ENCODE measurements at places on chromosomes 2 and 18. TPM values are rescaled to one million over a fixed set of nuclear protein-coding genes. Genes with fewer than 3 reads are reported as not detected.

Gene LINC00305
- not detected for total RNA-seq

Gene SPATA3
- total RNA-seq, result not detected

DNA sequence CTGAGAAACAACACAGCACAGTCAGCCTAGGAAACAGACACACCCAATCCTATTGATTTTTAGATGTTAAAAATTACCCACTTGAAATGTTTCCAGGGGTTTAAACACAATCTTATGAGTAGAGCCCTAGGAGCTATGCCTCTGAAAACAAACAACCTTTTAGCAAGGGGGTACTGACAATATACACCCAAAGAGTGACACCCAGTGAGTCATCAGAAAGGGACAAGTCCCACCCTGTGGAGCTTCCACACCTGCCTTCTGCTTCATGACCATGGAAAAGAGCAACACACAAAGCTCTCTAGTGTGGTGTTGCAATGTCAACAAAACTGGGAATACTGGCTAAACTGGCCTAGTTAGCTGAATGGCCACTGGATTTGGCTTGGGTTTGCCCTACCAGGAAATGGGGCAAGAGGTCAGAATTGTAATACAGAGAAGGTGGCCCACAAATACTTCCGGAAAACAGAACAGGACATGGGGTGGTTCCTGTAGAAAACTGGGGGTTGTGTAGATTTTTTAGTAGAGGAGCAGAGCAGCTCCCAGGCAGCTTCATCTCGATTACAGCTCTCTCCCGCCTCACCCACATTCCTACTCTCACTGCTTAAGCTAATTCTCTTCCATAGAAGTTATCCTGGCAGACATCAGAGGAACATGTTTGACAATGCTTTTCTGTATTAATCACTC, 98.2 kb downstream of the GAREM1 start:
- H3K4me1 ChIP-seq, result no peaks in the 10 kb centered on the region
- H3K27ac ChIP-seq, result no peak overlapping the region
- H3K27me3 ChIP-seq, result no peaks in the 10 kb centered on the region

DNA sequence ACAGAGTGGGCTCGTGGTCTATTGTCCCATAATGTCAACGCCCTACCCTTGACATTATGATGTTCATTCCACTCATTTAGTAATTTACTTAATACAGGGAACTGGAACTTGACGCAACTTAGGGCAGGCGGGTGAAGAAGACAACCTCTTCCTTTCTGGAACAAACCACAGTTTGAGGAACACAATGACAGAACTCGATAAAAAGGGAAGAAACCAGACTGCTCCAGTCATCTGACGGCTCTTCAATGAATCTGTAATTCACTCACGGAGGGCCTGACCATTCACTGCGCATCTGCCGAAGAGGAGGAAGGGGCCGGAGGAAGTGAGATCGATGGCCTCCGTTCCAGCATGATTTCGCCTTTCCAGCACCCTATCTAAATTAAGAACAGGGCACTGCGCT, 83.2 kb downstream of the BCL2 start:
- no peak overlapping the region for H3K4me3 ChIP-seq
- no peak for DNase-seq

DNA sequence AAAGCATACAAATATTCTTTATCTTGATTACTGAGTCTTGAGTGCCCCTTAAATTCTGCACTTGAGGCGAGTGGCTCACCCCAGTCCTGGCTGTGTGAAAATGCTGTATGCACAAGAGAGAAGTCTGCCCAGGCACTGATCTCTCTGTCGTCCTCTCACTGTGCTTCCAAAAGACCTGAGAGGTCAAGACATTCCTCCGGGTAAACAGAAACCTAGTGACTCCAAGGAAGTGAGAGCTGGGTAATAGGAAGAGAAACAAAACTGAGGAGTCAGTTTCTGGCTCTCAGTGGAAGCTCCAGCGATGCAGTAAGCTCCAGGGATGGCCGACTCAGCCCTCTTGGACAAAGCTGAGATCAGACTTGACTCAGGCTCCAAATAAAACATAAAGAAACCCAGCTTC, 70.9 kb downstream of the AAK1 start:
- peak; percentile 57 for DNase-seq
- no peaks in the 10 kb centered on the region for H3K27me3 ChIP-seq

All from osteoblast (primary cell).